ENCODE measurements at places on chromosomes 3 and 15. TPM values are rescaled to one million over a fixed set of nuclear protein-coding genes. Genes with fewer than 3 reads are reported as not detected.
A peak's percentile ranks its signal among the peaks of the same experiment; 100 is the strongest.

GRCh38 chr3:38122712-38123290 lies 14.1 kb downstream of the ACAA1 start:
- no peak for DNase-seq

DNA sequence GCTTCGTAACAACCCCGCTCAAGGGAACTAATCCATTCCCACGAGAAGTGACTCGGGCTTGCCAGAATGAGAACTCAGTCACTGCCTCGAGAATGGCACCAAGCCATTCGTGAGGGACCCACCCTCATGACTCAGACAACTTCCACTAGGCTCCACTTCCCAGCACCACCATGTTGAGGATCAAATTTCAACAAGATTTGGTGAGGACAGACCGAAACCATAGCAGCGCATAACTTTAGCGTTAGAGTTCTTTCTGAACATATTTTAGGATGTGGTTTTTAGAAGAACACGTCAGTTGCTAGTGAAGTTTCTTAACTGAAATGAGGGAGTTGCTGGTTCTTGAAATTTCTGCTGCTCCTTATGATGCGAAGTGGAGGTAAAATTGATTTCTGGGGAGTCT lies 13.5 kb downstream of the PTPRG start:
- no peak for DNase-seq

DNA sequence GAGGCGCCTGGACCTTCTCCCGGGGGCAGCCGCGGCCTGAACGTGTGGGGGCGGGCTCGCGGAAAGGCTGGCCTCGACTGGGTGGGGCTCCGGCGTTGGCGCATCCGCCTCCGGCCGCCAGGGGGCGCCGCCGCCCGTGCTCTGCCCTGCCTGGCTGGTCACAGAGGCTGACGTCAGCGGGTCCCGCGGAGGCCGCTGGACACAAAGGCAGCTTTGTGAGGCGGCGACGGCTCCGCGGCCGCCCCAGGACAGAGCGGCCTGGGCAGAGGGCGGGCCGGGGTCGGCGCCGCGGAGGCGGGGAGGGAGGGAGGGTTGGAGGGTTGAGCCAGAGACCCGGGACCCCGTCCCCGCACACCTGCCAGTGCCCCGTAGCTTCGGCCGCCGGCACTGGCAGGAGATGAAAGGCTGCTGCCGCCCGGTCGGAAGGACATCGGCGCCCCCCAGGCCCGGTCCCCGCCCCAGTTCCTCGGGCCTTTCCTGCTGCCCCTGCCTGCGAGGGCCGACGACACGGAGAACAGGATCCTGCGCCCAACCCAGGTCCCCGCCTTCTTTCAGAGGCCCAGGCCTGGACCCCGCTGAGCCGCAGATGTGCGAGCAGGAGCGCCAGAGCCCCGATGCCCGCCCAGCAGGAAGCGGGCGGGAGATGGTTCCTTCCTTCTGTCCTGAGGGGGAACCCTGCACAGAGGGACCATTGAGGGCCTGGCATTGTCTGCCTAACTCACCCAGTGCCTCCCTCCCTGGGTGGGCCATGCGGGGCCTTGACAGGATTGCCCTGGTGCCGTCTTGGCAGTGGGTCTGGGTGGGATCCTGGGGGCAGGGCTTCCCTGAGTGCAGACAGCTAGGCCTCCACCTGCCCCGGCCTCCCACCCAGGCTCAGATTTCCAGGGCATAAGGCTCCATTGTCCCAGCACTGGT lies 8.7 kb upstream of the SEMA3B start:
- peak; percentile 94 for DNase-seq

SCG3 gene
- total RNA-seq, result not detected

GNAI2 gene
- total RNA-seq, result 341 TPM

Data from activated CD4-positive, alpha-beta T cell treated with anti-CD3 and anti-CD28 coated beads for 36 hours (primary cell).